ENCODE measurements at places on chromosomes 11 and 22.

GRCh38 chr11:65341856-65342255, 8.2 kb downstream of the DPF2 start:
- DNase-seq: no peak

DNA sequence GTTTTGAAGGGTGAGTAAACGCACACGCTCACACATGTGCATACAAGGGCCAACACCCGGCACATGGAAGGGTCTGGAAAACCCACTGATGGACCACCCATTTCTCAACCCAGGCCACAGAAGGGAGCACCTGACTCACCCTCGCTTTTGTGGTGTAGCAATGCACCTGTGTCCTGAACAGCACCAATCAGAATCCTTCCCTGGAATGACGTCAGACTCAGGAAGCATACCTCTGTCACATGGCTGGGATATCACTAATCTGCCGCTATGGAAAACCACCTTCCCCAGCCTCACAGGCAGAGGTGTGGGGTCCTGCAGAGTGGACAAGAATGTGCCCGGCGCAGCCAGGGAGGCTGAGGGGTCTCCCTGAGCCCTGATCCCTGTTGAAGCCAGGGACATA, 9.0 kb upstream of the OSM start:
- no peak for DNase-seq

DNA sequence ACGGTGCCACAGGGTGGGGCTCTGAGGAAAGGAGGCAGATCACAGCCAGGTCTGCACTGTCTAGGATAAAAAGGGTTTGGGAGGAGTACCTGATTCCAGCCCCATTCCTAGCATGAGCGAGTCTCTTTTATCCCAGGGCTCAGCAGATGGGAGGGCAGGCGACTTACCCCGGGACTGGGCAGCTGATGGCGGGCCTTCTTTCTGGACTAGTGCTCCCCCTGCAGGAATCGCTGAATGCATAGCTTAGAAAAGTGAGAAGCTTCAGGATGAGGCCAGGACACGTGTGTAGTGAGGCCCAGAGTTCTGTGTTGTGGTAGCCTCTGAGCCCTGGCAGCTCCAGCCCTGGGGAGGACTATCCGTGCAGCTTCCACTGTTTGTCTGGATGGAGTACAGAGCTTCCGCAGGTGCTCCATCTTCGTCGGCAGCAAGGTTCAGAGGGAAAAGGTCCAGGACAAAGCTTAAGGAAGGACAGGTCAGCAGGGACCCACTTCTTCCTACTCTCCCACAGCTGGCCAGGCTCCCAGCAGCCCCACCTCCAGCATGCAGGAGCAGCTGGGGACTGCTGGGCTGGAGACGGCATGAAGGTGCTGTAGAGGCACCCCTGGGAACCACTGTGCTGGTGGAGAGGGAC, 30.4 kb downstream of the COMMD9 start:
- no peak for DNase-seq

- no peak for DNase-seq
These were observed at the start of gene NAALAD2 for GRCh38 chr11:90134478-90135003. NAALAD2 (plus strand) TSS chr11:90134663; CDS start chr11:90134759, 96 bp downstream.

GRCh38 chr11:61598886-61599868, 18.3 kb upstream of the SYT7 start:
- no peak for DNase-seq

DNA sequence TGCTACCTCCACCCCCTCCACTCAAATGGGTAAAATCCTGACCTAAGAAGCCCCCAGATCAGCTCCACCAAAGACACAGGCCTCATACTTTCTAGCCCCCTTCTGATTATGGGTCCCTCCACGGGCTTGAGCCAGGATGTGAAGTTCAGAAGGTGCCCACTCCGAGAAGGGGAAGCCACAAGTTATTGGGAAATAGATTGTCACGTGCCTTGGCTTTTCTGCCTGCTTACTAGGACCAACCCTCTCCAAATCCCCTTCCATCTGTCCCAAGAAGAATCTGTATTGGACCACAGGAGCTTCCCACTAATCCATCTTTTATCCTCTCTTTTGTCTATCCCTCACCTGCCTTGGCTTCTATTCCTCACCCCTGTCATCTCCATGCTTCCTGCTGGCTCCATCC, 3.0 kb upstream of the NRGN start:
- no peak for DNase-seq

DNA sequence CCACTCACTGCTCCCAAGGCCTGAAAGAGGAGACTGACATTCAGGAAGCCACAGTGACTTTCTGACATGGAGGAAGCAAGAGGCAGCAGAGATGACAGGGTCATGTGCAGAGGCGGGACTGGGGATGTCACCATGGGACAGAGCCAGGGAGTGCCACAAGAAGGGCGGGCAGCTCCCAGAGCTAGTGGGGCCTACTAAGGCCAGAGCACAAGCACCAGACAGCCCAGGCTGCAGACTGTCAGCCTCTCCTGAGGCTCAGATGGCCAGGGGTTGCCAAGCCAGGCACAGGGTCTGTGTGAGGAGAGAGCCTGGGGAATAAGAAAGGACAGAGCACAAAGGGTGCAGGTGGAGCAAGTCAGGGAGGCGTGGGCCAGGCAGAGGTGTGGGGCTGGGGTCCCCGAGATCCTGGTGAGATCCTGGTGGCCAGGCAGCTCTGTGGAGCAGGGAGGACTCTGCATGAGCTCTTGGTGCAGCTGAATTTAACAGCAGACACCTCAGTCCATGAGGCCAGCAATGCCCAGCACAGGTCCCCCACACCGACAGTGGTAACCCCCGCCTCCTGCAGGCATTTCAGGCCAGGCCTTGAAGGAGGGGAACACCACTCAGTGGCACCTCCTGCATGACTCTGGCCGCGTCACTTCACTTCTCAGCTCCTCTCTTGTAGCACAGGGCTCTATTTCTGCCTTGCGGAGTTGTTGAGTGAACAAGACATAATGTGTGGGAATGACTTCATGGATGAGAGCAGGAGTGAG, 52.3 kb downstream of the SGSM3 start:
- DNase-seq: no peak

DNA sequence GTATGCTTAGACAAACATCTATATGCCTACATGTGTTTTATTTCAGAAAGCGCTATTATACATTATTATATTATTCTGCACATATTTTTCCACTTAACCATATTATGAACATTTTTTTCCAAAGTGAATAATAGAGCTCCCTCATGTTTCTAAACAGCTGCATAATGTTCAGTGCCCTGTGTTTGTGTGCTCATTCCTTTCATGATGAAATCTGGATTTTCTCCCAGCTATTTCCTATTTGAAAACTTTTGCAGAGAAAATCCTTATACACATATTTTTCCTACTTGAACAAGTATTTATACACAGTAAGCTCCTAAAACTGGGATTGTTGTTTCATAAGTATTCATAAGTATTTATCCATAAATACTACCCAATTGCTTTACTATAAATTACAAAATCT, 18.1 kb upstream of the RFPL2 start:
- DNase-seq: no peak

DNA sequence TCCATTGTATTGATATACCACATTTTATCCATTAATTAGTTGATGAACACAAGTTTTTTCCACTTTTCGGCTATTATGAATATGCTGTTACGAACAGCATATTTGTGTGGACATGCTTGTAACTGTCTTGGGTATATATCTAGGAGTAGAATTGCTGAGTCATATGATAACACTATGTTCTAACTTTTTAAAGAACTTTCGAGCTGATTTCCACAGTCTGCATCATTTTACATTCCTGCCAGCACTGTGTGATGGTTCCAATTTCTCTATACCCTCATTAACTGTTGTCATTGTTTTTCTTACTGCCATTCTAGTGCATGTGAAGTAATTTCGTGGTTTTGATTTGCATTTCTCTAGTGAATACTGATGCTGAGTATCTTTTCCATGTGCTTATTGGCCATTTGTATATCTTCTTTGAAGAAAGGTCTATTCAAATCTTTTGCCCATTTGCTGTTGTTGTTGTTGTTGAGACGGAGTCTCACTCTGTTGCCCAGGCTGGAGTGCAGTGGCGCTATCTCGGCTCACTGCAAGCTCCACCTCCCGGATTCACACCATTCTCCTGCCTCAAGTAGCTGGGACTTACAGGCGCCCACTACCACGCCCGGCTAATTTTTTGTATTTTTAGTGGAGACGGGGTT, 7.4 kb upstream of the RCE1 start:
- no peak for DNase-seq

GRCh38 chr11:113521737-113522517, 46.7 kb upstream of the DRD2 start:
- DNase-seq: no peak

- DNase-seq: no peak
These were observed 438.3 kb downstream of the RAB38 start for GRCh38 chr11:87736928-87737327.

DNA sequence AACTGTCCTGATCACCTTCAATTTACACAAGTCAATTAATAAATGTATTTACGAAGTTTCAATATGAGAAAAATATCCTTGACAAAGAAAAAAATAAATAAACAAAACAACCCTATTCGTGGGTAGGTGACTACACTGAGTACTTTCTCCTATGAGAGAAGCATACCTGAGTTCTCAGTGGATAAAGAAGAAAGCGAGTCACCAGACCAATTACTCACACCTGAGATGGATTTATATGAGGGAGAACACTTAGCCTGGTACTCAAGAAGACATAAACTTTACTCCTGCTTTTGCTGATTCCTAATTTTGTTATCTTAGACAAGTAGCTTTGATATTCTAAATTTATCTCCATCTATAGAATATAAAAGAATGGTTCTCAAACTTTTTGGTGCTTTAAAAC, 735.2 kb upstream of the ANO3 start:
- DNase-seq: no peak

- no peak for DNase-seq
These were observed 6.2 kb downstream of the HORMAD2 start for GRCh38 chr22:30086496-30086895.

DNA sequence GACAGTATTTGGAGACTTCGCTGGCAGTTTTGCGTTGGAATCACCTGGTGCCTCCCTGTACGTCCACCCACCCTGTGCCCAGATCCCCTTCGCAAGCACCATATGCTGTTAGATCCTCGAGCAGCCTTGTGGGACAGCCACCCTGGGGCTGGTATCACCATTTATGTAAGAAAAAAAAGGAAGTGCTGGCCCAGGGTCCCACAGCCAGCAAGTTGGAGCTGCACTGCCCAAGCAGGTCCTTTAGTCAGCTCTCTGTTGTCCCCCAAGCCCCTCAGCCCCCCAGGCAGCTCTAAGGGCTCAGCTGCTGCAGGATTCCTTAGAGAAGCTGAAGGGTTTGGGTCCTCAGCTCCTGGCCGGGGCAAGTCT, 80.3 kb downstream of the FBLN1 start:
- no peak for DNase-seq

DNA sequence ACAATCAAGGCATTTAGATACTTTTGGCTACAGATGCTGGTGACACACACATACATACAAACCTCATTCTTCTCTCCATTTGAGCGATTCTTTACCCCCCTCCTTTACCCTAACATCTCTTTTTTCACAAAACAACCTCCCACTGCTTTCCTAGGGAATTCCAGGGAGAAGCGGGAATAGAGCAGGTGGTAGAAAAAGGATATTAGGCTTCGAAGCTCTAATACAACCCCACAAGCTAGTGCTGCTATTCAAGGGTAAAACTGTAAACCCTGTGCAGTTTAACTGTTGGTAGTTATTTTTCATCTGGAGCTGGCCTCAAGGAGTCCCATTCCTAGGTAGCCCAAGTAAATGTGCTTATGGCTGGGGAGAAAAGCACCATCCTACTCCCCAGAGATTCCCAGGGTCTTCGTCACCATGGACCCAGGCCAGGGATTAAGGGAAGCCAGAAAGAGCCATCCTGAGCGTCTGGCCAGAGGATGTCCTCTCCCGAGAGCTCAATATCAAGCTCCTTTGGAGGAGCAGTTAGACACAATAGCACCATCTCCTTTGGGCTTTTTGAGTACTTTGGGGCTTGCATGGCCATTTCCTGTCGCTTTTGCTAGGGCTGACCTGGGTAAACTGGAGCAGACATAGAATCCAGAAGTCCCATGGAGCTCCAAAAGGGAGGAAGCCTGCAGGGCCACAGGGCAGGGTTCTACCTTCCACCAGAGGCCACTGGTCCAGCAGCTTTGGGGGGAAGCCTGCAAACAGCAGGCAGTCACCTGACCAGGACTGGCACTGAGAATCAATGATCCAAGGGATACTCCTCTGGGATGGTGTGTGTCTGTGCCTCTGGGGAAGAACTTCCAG, 3.1 kb downstream of the MAML2 start:
- no peak for DNase-seq

DNA sequence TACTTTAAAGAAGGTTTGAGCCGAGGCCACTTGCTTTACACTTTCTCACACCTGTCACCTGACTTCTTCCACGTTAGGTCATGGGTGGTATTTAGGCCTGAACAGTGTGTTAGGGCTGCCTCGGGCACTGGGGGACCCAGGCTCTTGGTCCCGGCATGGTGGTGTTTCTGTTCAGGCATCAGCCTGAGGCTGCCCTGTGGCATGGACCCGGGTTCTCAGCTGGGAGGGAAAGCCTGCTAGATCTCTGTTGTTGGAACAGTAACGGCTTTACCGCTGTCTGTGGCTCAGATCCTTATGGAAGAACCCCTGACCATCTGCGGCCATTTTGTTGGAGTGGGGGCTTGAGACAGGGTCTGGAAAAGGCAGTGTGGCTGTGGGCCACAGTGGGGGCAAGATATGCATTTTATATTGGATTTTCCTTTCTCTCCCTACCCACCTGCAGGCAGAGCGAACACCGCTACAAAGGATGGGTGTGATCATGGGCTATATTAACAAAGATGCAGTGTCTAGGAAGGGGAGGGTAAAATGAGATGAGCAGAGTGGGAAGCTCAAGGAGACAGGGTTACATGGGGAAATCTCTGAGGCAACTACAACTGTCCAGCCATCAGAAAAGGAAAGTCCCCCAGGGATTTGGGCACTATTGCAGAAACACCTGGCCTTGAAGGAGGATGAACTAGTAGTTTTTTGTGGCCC, 1.6 kb upstream of the KCNJ11 start:
- no peak for DNase-seq

GRCh38 chr11:92580908-92581307, 356.3 kb downstream of the FAT3 start:
- no peak for DNase-seq

- DNase-seq: no peak
These were observed 111.2 kb upstream of the FGF3 start for GRCh38 chr11:69930081-69931059.

DNA sequence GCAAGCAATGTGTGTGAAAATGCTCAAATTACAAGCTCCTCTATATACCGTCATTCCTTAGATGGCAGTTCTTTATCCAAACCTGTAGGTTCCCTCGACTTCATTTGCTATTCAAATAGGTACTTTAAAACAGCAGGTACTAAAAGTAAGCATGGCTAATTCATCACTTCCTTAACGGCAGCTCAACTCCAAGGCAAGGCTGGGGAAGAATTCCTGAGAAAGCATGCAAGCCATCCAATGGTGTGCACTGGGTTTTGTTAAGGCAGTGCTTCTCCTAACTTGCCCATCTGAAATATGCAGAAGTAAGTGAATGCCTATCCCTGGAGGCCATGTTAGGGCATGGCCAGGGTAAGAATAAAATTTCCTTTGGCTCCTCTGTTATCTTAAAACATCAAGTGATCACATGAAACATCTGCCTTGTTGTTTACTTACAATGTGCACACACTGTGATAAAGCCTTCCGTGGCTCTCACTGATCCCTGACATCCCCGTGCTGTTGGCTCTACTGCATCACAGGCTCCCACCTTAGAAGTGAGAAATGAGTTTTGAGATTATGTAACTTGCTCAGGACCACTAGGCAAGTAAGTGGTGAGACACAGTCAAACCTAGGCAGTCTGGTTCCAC, 52.1 kb downstream of the SMCO4 start:
- no peak for DNase-seq

All from central memory CD4-positive, alpha-beta T cell (primary cell).